Breast epithelium (tissue), 4 donors: ENCODE measurements at places on chromosomes 13 and 19.

- no peak for DNase-seq
Observed at GRCh38 chr19:13830114-13830740, 35.0 kb downstream of the ZSWIM4 start.

- DNase-seq: no peak
Observed at GRCh38 chr19:11453468-11454341, 18.3 kb downstream of the PRKCSH start.

- no peak for DNase-seq
Observed at GRCh38 chr13:53494406-53494805, 465.8 kb downstream of the OLFM4 start.

DNA sequence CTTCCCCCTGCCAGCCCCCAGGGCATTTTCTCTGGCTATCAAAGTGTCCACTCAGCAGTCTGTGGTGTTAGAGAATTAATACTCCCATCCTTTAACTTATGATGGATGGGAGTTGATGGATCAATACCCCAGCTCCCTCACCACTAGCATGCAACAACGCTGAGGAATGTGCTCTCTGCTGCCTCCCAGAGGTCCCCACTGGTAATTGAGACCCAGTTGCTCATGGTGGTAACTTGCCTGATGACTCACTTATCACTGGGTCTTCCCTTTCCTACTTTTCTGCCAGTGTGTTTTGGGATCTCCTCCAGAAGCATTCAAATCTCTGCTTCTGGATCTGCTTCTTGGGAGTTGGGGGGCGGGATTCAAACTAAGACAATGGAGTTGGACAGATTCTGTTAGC is 20.3 kb upstream of the CACNA1A start:
- no peak for DNase-seq

- DNase-seq: no peak
Observed at GRCh38 chr13:44726214-44726613, 150.1 kb upstream of the TSC22D1 start.

DNA sequence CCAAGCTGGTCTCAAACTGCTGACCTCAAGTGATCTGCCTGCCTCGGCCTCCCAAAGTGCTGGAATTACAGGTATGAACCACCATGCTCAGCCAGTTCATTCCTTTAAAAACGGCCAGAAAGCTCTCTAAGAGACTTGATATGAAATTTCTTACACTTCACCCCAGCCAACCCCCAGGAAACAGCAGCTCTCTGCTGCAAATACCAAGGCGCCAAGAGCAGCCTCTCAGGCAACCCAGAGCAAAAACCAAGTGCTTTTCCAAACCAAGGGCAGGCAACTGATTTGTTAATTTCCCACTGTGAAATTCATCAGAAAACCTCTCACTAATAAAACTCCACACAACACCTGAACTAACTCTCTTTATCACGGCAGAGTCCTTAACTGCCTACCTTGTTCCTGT is 44.9 kb downstream of the LATS2 start:
- DNase-seq: no peak

- DNase-seq: no peak
Observed at GRCh38 chr13:93758575-93758974, 532.0 kb downstream of the GPC6 start.

- DNase-seq: no peak
Observed at GRCh38 chr13:53499576-53500133, 471.0 kb downstream of the OLFM4 start.

- no peak for DNase-seq
Observed at GRCh38 chr19:13932911-13933393, 5.3 kb downstream of the PODNL1 start.

- no peak for DNase-seq
Observed at GRCh38 chr19:17328517-17329365, 5.9 kb downstream of the ANO8 start.

GRCh38 chr19:16325161-16325527 is 518 bp downstream of the KLF2 start:
- no peak for DNase-seq

- DNase-seq: no peak
Observed at GRCh38 chr13:107681600-107681999, 533.7 kb downstream of the LIG4 start.

DNA sequence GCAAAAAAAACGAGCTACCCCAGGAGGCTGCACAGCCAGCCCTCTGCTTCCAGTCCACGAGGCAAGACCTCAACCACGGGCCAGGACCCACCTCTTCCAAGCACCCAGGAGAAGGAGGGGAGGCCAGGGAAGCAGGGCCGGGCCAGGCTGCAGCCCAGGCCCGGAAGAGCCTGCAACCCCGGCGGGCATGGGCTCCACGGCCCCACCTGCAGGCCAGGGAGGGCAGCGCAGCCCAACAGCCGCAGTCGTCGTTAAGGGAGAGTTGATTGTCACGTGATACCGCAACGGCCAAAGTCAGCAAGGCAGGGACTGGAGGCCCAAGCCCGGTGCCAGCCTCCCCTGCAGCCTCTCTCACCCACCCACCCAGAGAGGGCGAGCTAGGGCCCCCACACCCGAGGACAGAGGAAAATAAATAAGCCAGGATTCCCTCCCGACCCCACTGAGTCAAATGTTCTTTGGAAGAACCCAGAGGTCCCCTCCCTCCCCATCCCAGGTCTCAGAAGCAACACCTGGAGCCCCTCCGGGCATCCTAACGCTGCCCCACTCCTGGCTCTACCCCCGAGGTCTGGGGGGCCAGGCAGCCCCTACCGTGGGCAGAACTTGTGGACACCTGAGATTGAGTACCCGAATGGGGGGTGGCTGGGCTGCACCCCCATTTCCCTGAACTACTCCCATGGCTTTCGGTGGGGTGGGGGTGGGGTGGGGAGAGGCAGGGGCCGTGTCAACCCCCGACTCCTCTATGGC is 5.2 kb upstream of the REXO1 start:
- peak; percentile 79 for DNase-seq
